NCI-H1105 treated with DMSO at 0.1 percent for 48 hours (cell line): ENCODE measurements at places on chromosomes 5 and 9.

DNA sequence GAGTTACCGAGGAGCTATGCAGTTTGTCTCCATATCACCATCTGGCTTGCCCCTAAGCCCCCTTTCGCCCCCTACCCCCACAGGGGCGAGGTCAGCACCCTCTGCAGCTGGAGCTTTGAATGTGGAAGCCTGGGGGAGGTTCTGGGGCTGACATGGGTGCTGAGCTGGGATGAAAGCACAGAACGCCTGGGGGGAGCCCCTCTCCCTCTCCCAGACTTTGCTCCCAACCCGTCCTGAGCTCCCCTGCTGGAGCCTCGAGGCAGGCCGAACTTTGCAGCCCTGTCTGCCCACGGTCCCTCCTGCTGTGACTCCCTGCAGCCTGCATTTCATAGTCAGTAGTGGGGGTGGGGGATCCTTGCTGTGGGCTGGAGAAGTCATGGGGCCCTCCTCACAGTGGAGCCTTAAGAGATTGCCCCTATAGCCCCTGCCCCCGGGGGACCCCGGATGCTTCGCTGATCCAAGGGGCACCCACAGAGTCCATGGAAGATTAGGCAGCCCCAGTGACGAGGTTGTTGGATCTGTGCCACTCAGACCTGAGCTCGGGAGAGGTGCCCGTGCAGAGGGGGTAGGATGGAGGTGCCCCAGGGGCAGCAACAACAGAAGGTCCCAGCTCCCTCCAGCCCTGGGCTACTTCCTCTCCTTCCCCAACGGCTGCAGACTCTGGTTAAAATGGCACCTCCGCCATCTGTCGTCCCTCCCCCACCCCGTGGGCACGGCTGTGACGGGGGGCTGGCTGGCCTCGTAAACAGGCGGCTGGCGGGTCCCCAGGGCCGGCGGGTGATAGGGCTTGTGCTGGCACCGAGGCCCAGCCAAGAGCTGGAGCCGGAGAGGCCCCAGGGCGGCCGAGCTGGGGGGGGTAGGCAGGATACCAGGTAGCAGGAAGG lies 162.0 kb downstream of the C9orf50 start:
- DNase-seq: peak; percentile 44

DNA sequence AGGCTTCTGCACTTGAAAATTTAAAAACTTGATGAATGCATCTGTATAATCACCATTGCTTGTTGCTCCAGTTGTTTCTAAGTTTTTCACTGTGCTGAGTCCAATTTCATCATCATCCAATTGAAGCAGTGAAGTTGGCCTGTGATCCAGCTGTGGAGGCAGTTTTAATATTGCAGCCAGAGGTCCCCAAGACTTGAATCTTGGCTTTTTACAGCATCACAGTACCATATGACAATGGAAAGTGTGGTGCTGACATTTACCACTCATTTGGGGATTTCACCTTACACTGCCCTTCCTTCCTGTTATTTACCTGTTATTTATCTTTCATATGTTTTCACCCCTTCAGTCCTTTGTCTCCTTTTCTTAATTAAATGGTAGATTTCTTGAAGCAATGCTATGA lies 76.2 kb upstream of the SPIN1 start:
- no peak for DNase-seq

GRCh38 chr9:126463426-126463825 lies 136.8 kb downstream of the MVB12B start:
- DNase-seq: no peak

- DNase-seq: peak; percentile 80
These were observed 9.7 kb downstream of the WNK2 start for GRCh38 chr9:93193388-93194220.

DNA sequence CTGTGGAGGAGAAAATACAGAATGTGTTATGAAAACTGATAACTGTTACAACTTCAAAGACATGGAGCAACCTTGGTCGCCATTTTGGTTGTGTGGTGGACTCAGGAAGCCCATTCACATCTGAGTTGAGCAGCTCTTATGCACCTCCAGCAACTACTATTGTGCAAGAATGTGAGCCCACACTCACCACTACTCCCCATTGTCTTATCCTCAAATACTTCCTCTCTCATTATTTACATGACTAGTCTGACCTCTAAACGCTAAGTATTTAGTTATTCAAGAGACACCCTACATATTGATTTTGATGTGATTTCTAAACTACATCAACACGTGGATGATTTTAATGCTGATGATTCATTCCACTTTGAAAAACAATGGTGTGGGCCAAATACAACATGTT lies 516.6 kb upstream of the CLINT1 start:
- no peak for DNase-seq

DNA sequence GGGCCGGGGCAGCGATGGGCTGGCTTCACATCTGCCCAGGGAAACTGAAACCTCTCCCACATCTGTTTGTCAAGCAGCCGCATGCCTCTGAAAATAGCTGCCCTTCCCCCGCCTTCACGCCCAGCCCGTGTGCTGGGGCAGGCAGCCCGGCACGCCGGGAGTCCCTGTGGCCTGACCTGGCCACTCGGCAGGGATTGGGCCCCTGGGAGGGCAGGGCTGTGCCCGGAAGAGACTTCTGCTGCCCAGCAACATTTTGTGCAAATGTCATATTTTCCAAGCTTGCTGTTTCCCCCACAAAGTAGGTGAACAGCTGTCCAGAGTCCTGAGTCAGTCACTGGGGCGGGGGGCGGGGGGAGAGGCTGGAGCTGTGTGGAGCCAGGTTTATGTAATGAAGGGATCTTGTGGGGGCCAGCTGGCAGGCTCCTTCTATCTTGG lies 8.2 kb downstream of the COL27A1 start:
- no peak for DNase-seq

DNA sequence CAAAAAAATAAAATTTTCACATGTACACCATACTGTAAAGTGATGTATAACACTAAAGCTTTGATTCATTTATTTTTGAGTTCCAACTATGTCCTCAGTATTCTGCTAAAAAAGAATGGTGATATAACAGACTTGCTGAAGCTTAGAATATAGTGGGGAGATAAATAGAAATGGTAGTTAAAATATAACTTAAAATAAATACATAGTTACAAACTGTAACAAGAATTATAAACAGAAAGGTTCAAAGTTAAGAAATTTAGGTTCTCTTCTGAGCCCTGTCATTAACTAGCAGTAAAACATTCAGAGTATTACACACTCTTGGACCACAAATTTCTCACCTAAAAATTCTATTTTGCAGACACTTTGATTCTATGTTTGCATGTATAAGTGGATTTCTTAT lies 392.1 kb downstream of the ANXA1 start:
- DNase-seq: no peak

DNA sequence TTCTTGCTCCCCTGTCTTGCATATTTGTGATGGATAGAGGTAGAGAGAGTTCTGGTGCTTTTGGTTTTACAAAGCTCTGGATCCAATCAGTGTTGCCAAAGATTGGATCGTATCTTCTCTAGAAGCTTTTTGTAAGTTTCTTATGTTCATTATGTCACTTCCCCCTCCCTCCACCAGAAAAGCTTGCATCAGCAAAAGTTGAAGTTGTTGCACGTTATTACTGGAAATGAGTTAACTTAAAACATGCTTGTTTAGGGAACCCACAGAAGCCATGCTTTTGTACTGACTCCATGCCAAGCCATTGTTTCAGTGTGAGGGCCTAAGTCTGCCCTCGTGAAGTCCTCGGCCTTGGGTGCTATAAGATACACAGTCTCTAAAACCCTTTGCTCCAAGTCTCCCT lies 186.5 kb downstream of the ERCC6L2 start:
- DNase-seq: no peak
